Activated CD8-positive, alpha-beta memory T cell treated with anti-CD3 and anti-CD28 coated beads, Interleukin-2, amount 10 ng/mL, durations not matched to agents 7 days and 5 days (primary cell): ENCODE measurements at places on chromosomes 4 and X. TPM values are rescaled to one million over a fixed set of nuclear protein-coding genes. Genes with fewer than 3 reads are reported as not detected.

GRCh38 chr4:5942947-5943346 lies 50.1 kb upstream of the CRMP1 start:
- no peak for DNase-seq

DNA sequence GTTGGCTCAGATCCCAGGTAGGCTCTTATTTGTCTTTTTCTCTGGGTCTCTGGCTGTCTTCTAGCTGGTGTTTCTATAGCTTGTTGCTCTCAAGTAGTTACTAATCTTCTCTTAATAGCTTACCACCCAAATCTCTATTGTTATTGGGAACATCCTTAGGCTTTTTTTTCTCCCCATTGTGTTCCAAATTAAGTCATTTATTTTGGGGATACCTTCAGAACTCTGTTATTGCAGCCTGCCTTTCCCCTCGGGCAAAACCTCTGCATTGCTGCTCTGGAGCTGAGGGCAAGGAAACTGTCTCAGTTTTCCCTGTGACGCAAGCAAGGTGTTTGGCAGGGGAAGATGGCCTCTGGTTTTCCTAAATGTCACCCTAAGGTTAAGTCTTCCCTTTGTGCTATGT lies 338.1 kb upstream of the ZCCHC13 start:
- DNase-seq = no peak

DNA sequence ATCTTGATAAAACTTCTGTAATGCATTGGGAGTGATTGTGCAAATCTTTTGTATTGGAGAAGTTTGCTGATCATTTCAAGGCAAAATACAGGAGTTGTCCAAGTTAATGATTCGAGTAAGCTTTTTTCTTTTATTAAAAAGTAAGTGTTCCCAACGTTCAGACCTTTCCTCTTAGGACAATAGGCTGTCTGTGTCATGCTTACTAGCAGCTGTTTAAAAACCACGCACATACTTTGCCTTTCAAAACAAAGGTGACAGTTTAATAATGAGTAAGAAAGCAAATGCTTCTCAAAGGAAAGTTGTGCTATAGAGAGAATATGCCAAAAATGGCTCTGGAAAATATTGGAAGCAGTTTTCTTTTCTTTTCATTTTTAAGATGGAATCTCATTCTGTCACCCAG lies 11.2 kb downstream of the TRAPPC11 start:
- no peak for DNase-seq

- DNase-seq = no peak
Measured at GRCh38 chrX:112368371-112368770, 285.8 kb upstream of the TRPC5 start.

SAGE1 gene
- not detected for total RNA-seq
